ENCODE measurements at places on chromosomes 3 and 15. TPM values are rescaled to one million over a fixed set of nuclear protein-coding genes. Genes with fewer than 3 reads are reported as not detected.
A peak's percentile ranks its signal among the peaks of the same experiment; 100 is the strongest.

DNA sequence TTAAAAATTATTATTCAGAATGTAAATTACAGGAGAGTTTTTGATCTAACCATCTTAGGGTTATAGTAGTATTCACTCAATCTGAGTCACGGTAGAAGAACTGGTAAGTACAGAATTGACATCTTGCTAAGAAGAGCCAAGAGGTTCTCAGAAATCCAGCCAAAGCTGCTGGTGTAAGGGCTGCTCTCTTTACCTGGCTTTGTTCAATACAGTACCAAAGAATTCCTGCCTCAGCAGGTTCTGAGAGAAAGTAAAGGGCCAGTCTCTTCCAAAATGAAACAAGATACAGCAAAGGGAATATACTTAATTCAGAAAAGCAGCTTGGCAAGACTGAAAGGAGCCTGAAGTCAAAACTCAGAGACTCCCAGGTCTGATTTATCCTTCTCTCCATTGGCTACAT, 193.1 kb downstream of the TNIK start:
- DNase-seq = no peak

- DNase-seq = no peak
These were observed 32.6 kb downstream of the RTP4 start for GRCh38 chr3:187400756-187401155.

DNA sequence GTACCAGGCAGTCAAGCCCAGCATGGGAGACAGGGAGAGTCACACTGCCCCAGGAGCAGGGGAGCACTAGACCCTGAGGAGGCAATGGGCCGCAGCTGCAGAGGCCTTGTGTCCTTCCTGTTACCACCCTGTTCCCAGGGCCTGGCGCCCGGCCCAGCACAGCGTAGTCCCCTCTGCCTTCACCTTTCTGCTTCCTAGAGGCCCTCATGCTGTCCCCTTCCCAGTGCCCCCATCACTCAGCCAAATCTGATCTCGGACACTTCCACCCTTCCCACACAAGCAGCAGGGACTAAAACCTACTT, 6.9 kb upstream of the TBC1D2B start:
- no peak for DNase-seq

DNA sequence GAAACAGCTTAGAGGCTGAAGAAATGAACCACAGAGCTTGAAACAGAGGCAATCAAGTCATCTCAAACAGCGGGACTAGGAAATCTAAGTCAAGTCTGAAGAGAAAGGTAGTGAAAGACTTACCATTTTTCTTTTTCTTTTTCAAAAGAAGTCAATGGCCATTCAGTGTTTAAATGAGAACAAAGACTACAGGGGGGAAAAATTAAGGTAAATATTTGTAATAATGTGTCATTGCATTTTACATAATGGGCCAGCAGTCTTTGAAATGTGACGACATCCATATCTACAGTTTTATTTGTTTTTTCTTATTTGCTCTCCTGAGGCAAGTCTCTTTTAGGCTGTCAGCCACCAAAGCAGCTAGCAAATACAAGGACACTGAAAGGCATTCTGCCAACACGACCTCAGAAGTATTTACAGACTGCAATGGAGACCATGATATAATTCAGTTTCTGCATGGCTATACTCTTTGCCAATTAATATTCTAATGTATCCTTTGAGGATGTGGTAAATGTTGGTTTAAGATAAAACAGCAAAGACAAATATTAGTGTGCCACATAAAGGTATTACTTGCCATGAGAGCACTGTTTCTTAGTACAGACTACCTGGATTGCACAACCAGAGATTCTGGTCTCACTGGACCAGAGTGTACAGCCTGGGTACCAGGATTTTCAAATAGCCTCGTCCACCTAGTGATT, 307.0 kb upstream of the THBS1 start:
- DNase-seq = no peak

- no peak for DNase-seq
These were observed 4.1 kb downstream of the FGD5 start for GRCh38 chr3:14822670-14823390.

- peak; percentile 75 for DNase-seq
These were observed at the start of gene CTSH for GRCh38 chr15:78944669-78945407. Gene CTSH (minus strand): TSS chr15:78945046. CDS start chr15:78944981, 65 bp downstream.

GRCh38 chr3:33003308-33003707, 51.9 kb downstream of the CCR4 start:
- no peak for DNase-seq

DNA sequence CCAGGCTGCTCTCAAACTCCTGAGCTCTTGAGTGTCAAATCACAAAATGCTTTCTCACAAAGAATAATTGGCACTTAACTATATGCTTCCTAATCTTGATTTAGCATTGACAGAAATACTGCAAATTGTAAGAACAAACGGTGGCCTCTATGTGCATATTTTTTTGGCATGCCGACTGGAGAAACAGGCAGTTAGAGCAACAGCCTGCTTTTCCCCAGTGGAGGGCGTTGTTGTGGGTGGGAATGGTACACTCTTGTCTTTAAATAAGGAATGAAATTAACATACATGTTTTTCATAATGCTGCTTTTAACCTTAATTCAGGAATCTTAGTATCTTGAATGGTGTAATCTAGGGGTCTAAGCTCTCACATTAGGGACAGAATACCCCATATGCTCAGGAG, 31.1 kb upstream of the SV2B start:
- no peak for DNase-seq

GRCh38 chr15:85804481-85805170, 9.9 kb upstream of the KLHL25 start:
- no peak for DNase-seq

GRCh38 chr3:11381141-11381540, 108.9 kb downstream of the ATG7 start:
- no peak for DNase-seq

DNA sequence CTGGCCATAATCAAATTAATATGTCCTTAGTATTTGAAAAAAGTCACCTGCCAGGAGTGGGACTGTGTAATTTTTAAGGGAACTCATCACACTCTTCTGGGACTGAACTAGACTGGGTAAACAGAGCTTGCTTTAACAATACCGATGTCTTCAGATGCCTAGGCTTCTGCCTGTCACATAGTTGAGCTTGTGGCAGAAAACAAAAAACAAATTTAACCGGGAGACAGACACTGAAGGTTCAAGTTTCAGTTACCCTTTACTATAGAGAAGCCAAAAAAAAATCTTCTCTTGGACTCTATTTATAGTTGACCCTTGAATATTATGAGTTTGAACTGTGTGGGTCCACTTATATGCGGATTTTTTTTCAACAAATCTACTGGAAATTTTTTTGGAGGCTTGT, 10.8 kb downstream of the PPP1R2 start:
- no peak for DNase-seq

DNA sequence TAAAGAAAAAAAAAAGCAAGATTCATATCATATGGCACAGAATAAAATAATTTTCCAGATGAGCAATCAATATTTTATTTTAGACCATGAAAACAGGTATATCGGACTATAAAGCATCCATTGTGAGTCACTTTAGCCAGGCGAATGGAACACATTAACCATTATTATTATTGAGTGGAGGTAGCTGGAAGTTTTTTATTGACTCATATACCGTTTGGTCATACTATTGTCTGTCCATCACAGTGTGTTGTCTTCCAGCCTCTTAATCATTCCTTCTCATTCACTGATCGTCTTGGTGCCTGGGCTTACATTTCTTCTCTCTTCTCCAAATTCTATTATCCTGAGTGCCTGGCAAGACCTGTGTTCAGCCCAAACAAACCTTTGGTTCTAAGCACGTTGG, 634.8 kb downstream of the MECOM start:
- no peak for DNase-seq

DNA sequence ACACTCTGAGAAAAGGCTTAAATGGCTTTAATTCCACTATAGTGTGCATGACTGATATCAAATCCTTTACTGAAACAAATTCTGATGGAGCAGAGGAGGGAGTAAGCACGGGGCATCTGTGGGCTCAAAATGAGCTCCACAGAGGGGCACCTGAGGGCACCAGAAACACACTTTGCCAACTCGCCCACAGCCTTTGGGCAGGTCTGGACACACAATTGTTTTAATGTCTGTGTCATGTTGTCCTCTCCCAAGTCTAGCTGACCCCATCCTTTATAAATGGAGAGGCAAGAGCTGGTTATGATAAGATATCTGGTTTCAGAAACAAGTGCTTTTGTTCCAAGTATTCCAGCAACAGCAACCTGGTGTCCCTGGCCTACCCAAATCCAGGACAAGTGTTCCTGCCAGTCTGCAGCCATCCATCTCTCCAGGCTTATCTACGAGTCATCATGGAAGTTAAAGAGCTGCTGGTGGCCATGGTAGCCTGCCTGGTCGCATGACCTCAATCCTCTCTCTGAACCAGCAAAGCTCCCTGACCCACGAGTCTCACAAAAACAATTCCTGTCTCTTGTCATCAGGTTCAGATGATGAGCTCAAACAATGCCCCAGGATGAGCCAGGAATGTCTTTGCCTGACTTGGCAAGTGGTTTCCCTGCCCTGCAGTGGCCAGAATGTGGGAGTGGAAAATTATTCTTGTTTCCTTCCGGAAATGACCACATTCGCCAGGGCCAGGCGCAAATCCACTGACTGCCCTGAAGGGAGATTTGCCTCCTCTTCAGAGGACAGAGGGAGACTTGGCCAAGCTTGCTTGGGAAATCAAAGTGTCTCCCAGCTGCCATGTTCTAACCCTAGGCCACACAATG, 64.4 kb upstream of the TPM1 start:
- no peak for DNase-seq

- DNase-seq = no peak
These were observed 17.7 kb downstream of the FRMD4B start for GRCh38 chr3:69368129-69368741.

- DNase-seq = no peak
These were observed 28.6 kb downstream of the SOX14 start for GRCh38 chr3:137792626-137793271.

DNA sequence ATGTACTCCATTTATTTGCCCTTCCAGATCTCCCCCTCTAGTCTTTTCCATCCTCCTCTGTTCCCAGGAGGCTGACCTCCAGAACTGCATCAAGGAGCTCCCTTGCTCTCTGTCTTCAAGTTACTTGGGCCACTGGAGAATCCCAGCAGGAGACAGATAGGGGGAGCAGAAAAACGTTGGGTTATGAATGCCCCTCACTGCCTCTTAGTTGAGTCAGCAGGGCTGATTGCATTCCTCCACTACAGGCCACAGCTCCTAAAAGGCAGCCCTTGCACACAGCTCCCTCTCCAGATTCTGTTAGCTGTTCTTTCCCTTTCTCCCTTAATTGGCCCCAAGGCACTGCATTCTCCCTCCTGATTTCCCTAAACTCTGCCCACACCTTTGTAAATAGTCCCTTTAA, 12.4 kb upstream of the CEP152 start:
- no peak for DNase-seq

GRCh38 chr15:48590723-48591122, 54.8 kb downstream of the FBN1 start:
- DNase-seq = no peak

GRCh38 chr3:44476963-44477311, 533 bp downstream of the ZNF445 start:
- DNase-seq = no peak

- no peak for DNase-seq
These were observed 49.6 kb downstream of the RFX7 start for GRCh38 chr15:56194035-56194434.

- DNase-seq = no peak
These were observed 112.3 kb upstream of the HES1 start for GRCh38 chr3:194023501-194024280.

DNA sequence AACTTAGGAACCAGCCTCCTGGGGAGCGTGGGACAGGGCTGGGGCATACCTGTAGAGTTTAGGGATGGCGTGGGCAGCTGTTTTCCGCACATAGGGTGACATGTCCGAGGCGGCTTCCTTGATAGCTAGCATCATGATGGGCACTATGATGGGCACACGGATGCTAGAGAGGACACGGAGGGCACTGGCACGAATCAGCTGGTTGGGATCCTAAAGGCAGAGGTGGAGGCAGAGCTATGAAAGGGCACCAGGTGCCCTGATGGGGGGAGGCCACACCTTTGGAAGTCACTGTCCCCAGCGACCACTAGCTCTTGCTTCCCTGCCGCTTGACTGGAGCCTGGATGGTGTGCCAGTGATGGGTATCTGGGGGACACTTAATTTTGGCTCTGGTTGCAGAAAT, 28.3 kb downstream of the AP3B2 start:
- DNase-seq = no peak

DNA sequence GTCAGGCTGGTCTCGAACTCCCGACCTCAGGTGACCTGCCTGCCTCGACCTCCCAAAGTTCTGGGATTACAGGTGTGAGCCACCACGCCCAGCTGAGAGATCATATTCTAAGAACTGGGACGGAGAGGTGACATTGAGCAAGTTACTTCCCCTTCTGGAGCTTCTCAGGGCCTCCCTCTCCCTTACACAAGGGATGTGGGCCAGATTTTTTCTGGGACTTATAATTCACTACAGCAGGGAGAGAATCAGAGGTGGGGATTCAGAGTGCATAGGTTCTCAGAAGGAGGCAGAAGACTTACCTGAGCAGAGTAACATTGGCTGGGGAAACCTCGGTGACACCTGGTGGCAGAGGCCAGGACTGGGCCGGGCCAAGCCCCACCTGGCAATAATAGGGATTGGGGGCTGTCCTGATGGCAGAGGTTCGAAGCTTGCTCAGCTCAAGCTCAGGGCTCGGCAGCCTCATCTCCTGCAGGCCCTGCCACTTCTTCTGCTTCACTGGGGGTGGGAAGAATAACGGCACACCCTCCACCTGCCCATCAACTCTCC, 6.8 kb downstream of the LTK start:
- DNase-seq = no peak

GRCh38 chr3:161372321-161373260, 1.3 kb upstream of the SPTSSB start:
- peak; percentile 13 for DNase-seq

DNA sequence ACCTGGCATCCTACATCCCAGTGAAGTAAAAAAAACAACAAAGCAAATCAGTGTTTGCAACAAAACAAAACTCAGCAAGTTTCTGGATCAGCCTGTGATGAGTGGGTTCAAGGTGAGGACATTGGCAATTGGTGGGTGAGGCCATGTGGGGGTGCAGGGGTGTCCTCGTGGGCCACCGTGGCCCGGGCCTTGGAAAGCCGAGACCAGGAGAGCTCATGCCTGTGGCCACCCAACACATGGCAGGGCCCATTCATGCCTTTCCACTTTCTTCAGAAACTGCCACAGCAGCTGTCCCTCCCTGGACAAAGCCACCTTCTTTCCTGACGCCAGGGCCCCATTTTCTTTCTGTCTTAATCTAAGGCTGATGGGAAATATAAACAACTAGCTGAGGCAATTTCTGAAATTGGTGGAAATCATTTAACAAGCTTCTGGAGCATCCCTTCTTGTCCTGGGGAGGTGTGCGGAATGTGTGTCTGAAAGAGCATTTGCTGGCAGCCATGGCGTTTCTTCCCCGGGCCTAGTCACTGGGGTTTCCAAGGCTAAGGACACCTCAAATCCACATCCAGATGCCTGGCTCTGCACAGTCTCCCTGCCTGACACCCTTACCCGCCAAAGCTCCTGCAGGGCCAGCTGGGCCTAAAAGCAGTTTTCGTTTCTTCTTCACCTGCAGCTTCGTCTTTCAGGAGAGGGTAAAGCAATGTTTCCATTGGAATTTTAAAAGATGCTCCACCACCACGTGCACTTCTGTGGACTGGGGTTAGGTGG, 34.1 kb upstream of the SFMBT1 start:
- DNase-seq = no peak

GRCh38 chr3:113744941-113745755, 901 bp downstream of the NAA50 start:
- peak; percentile 79 for DNase-seq

Gene ACY1
- total RNA-seq = 30.2 TPM

Gene DAG1
- 9.1 TPM for total RNA-seq

Gene GOLGA8N
- total RNA-seq = 6.5 TPM

Gene SNX33
- total RNA-seq = 3.1 TPM

Gene ATRIP
- total RNA-seq = 15.6 TPM

Gene AADACL2
- not detected for total RNA-seq

Gene RAD51
- total RNA-seq = 73.2 TPM

Gene SPRED1
- total RNA-seq = 1.5 TPM
